ENCODE measurements at places on chromosomes 11 and 22.

DNA sequence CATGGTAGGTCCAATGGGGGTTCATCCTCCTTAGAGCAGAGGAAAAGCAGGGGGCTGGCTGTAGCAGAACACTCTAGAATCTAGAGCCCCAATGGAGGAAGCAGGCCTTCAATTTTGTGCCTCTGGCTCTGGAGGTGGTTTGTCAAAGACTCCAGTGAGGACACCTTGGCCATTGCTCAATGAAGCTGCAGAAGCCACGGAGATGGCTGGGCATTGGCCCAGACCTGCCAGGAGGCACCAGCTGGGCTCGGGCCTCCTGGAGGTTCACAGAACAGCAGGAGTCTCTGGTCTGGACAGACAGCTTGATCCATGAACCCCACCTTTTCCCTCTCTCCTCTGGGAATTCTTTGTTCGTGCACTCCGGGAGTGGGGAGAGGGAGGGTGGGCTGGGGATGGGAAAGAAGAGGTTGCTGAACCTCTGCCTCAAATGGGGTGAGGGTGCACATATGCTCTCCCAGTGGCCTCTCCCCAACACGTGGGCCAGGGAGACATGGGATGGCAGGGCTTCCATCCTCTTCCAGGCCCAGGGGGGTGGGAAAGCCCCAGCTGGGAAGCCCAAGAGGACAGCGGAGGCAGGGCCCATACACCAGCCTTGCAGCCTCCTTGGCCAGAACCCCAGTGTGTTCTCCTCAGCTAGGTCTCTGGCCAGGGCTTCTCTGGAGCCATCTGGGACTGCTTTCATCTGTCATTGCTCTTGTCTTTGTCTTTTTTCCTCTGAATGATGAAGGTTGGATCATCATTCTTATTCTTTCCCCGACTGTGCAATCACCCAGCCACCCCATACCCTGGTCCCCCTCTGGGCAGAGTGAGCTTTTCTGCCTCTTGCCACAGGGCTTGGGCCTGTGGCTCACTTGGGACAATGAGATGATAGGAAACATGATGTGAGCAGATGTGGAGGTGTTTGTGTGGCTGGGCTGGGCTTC is 1019.4 kb downstream of the BRD1 start:
- no peak for DNase-seq

DNA sequence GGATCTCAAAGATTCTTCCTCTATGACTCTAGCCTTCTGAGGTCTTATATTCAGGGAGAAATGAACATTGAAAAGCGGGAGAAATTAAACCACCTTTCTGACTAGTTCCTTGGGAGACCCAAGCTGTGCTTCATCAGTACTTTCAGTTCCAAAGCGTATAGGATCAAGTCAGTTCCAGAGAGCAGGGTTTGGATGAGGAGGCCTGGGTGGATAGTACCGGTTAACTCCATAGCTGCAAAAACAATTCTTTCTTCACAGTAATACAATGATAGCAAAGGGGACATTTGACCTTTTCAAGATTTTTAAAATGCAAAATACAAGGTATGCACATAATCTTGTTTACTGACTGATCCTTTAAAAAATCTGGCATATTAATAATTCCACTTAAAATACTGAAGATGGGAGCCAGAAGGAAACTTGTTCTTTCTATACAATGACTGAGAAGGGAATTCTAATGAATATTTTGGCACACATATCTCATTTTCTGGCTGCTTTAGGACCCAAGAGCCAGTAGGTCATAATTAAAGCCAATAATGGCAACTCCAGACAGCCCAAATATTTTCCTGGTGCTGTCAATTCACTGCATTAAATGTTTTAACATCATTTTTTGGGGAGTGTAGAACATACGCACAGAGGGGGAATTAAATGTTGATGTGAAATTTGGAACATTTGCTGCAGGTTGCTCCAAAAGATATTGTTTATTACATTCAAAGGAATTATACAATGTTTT is 16.0 kb downstream of the ADM start:
- DNase-seq: no peak

GRCh38 chr11:83948200-83948599 is 662.0 kb upstream of the CCDC90B start:
- no peak for DNase-seq

DNA sequence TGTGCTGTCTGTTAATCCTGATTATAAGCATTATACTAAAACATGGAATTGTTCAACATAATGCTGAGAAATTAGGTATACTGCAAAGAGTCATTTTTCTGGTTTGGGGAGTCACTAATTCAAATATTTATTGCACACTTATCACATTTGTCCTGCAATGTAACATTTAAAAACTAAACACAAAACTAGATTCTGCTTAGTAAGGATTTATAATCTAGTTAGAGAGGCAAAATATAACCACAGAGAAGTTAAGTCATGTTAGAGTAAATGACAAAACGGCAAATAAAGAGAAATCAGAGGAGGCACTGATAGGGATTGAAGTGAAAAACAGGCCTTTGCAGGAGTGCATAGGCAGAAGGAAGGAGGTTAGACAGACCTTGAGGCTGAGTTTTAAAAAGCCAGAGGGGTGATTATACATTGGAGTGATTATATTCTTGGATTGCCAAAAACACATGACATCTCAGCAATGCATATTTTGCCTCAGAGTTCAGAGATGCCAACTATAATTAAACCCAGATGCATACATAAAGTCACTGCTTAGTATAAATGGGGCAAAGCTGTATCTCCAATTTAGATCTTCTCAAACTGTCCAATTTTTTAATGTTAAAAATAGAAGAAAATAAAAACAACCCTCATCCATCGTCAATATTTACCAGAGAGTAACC is 49.7 kb downstream of the CCDC34 start:
- peak; percentile 69 for DNase-seq

DNA sequence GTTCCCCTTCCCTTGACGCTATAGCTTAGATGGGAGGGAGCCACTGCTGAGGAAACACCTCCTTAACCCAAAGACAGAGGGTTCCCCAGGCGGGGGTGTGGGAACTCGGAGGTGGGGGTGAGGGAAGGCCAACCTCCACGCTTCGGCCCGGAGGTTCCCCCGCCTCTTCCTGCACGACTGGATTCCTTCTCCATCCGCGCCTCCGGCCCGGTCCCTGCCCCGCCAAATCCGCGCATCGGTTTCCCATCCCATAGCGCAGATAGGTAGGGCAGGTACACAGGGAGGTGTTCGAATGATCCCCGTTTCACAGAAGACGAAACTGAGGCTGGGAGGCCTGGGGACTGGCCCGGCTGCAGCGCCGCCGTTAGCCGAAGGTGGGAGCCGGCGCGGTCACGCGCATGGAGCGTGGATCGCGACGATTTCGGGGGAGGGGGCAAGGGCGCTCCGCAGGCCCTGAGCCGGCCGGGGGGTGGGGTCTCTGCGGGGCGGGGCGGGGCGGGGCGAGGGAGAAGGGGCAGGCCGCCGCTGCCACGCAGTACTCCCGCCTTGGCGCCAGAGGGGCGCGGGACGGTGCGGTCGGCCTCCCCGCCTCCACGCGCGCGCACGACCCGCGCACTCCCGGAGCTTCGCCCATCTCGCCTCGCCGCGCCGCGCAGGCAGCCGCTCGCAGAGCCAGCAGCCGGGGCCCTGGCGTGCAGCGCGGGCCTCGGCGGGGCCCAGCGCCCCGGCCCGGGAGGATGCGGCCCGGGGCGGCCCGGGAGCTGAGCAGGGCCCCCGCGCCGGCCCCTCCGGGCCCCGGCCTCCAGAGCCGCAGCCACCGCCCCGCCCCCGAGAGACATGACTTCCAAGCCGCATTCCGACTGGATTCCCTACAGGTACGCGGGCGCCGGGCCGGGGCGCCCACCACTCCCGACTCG is at the start of gene TUB:
Gene TUB (plus strand): TSS at position 538 of the 917 bp plus-strand sequence. CDS start 300 bp downstream, at position 838.
- DNase-seq: peak; percentile 23

DNA sequence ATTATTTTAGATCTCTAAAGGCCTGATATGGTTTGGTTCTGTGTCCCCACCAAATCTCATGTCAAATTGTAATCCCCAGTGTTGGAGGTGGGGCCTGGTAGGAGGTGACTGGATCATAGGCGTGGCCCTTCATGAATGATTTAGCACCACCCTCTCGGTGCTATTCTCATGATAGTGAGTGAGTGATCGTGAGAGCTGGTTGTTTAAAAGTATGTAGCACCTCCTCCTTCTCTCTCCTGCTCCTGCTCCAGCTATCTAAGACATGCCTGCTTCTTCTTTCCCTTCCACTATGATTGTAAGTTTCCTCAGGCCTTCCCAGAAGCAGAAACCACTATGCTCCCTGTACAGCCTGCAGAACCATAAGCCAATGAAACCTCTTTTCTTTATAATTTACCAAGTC is 114.1 kb downstream of the SERGEF start:
- no peak for DNase-seq

GRCh38 chr22:43883012-43883661 is 8.7 kb downstream of the PNPLA5 start:
- DNase-seq: peak; percentile 60

GRCh38 chr11:120078397-120078796 is 59.5 kb downstream of the TRIM29 start:
- DNase-seq: no peak

- DNase-seq: no peak
Observed at GRCh38 chr22:20545681-20546521, 38.5 kb downstream of the MED15 start.

DNA sequence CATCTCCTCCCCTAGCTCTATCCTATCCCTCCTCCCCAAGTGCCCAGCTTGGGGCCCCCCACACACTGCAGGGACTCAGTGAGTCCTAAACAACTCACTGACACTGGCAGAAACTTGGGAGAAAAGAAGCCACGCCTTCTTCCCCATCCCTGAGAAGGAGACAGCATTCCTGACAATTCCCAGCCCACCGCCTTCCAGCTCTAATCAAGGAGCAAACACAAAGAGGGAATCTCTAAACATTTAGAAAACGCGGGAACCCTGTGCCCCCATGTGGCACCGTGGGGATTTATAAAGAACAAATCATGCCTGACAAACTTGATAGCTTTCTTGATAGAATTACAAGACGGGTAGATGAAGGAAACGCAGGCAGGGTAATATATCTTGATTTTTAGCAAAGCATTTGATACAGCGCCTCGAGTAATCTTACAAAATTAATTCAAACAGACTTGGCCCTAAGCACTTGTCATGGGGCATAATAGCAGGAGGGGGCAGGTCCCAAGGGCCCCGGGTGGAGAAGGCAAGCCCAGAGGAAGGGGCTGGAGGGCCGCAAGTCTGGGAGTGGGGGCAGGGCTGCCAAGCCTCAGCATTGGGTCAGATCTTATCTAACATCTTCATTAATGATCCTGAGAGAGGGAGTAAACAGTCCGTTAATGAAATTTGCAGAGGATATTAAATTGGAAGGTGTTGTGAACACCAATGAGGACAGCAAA is 4.5 kb downstream of the CHST1 start:
- no peak for DNase-seq

DNA sequence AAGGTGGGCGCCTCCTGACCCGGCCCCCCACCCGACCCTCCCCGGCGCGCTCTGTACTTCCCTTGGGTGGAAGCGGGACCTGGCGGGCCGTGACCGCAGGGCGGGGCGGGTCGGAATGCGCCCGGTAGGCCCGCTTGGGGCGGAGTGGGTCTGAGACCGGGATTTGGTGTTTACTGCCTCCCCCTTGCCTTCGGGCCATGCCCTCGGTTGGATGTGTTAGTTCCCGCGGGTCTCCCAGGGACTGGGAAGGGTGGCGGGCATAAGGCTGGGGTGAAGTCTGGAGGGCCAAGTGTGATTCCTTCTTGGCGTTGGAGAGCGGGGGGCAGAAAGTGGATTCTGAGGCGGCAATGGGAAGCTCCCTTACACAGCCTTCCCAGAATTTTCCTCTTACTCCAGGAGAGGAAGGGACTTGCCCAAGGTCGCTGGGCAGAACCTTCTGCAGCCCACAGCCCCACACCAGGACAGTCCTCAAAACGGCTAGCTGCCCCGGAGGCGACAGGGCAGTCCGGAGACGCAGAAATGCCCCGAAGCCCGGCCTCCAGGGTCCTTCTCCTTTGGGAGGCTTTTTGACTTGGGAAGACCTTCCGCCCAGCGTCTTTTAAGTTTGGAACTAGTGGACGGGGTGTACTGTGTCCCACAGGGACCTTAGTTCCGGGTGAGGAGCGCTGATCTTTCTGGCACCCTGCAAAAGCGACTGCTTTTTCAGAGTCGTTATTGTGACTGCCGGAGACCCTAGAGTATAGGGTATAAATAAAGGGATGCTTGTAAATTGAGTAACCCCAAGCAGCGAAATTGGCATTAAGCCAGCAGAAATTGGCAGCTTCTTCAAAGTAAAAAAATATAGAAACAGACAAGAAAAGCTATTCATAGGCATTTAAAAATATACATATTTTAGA is 647 bp downstream of the SWAP70 start:
- peak; percentile 31 for DNase-seq

Measured in fibroblast of upper back skin (primary cell).